ENCODE measurements at places on chromosomes 11 and 22.

DNA sequence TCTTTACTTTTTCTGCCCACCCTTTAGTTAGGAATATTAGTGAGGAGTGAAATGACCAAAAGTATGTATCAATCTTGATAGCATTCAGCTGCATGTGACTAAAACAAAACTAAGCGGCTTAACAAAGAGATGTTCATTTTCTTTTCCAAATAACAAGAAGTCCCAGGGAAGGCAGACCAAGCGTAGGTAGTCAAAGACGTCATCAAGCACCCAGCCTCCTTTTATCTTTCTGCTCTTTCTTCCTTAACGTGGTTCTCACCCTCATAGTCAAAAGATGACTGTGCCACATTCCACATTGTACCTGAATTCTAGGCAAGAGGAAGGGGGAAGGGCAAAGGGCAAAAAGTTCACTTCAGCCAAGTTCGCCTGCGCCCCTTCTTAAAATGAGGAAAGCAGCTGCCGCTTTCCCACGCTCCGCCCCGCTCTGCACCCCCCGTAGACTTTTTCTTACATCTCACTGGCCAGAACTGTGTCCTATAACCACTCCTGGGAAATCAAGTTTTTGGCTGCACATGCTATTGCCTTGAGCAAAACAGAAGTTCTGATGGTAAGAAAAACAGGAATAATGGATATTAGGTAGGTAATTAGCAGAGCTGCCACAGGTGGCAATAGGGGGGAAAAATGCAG lies 14.6 kb upstream of the PGM2L1 start:
- DNase-seq: no peak

DNA sequence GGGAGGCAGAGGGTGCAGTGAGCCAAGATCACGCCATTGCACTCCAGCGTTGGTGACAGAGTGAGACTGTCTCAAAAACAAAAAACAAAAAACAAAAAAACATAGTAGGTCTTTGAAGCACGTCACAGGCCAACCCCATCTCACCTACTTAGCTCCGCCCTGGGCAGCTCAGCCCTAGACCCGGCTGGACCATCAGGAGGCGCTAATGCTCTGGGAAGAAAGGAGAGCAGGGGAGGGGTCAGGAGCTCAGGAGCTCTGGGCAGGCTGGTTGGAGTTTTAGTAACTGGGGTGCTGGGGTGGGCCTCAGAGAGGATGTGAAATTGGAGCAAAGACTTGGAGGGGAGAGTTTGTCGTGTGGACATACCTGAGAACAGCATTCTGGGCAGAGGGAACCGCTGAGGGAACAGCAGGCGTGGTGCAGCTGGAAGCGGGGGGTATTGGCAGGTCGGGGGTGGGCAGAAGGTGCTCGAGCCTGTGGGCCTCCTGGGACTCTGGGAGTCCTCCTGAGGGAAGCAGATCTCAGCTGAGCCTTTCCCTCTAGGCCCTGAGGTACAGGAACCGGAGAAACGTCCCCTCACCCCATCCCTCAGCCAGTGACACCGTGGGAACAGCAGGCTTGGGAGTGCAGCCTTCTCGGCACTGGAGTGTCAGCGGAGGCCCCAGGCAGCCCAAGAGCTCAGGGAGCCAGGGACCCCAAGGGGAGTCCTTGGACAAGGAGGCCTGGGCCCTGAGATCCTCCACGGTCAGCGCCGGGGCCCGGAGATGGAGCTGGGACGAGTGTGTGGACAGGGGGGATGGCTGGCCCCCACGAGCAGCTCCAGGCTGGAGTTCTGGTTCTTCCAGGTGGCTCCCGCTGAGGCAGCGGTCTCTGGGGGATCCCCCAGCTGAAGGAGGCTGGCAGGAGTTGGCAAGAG lies 2.2 kb upstream of the RPS6KA4 start:
- no peak for DNase-seq

GRCh38 chr11:75576499-75576918 lies 14.5 kb downstream of the SERPINH1 start:
- no peak for DNase-seq

DNA sequence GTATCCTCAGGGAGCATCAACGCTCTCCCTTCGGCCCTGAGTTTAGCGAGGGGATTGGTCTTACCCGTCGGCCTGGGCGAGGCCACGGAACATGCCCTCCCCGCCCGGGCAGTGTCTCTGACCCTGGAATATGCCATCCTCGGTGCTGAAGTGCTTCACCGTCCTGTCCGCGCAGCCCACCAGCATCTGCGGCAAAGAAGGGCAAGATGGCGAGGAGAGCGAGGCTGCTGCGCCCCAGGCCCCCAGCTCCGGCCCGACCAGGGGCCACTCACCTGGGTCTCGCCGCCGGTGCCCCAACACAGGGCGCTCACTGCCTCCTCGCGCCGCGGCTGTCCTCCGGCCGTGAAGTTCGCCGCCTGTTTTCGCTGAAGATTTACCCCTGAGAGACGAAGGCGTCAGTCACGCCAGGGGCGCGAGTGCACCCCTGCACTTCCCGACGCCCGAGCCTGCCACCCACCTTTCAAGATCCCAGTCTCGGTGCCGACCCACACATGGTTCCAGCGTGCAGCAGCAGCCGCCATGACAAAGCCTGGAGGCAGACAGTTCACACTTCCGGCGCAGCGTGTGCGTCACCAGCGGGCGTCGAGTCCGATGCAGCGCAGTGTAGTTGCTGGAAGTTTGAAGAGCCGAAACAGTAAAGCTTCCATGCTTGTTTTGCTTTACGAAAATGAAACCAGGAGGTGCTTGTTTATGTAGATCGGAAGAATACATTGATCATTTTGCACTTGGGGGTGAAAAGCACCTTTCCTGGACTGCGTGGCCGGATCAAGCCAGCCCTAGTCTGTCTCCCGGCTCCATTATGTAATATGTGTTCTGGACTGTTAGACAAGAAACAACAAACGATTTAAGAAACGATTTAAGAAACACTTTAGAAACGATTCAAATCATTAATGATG lies at the start of gene WDR74:
WDR74 (minus strand) TSS at position 541 of the 896 bp plus-strand sequence; CDS start at position 521, 20 bp downstream.
- DNase-seq: peak; percentile 82

- no peak for DNase-seq
Observed at GRCh38 chr11:116773203-116774097, 663 bp upstream of the BUD13 start.

GRCh38 chr11:104926771-104927611 lies 28.7 kb upstream of the CASP12 start:
- no peak for DNase-seq

- no peak for DNase-seq
Observed at GRCh38 chr11:93821617-93822016, 28.8 kb downstream of the VSTM5 start.

- DNase-seq: no peak
Observed at GRCh38 chr11:127136438-127136837, 135.9 kb upstream of the KIRREL3 start.

DNA sequence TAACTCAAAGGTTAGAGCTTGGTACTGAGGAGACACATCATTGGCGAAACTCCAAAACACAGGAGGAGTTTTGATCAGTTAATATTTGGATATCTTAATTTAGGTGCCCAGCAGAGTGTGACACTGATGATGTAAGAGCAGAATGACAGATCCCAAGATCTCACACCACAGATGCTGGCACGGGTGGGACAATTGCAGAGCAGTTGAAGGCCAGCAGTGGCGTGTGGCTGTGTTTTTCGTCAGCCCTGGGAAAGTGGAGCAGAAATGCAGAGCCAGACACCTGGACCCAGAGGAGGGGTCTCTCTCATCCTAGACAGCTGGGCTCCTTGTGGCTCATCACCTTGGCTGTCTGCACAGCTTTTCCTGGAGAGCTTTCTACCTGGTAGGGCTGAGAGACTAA lies 59.7 kb upstream of the CTTN start:
- no peak for DNase-seq
